ENCODE measurements at places on chromosomes 6 and 20.

- no peak for DNase-seq
Observed at GRCh38 chr6:89221971-89222711, 5.0 kb upstream of the GABRR1 start.

- DNase-seq, result no peak
Observed at GRCh38 chr6:9461188-9461587, 953.7 kb downstream of the TFAP2A start.

- DNase-seq, result no peak
Observed at GRCh38 chr20:32368925-32369324, 10.8 kb downstream of the ASXL1 start.

DNA sequence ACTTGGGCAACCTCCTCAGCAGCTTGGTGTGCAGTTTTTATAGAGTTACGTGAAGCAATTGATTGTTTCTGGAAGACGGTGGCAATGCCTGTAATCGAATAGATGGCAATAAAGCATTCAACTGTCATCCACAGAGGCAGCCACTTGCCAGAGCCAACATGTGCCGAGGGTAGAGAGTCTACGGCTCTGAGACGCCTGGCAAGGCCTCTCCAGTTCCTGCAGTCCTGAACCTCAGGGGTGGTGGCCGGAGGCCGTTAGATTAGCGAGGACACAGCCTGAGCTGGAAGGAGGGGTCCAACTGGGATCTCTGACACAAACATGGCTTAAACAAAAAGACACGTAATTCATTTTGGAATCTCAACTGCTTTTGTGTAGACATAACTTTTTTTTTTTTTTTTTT, 775 bp upstream of the TTLL2 start:
- DNase-seq, result no peak

DNA sequence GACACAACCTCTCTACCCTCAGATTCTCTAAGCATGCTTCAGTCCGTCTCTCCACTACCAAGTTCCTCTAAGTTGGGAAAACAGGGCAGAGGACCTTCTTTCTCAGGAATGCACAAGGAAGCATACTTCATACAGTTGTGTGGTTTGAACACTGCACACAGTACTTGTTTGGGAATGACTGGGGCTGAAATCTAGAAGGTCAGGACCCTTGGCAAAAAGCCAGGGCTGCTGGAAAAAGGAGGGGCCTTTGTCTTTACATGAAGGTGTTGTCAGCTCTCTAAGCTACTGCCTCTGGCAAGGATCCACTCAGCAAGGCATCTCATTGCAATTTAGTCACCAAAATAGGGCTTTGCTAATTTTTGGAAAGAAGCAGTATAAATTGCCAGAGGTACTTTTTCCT, 20.7 kb upstream of the HEY2 start:
- no peak for DNase-seq

DNA sequence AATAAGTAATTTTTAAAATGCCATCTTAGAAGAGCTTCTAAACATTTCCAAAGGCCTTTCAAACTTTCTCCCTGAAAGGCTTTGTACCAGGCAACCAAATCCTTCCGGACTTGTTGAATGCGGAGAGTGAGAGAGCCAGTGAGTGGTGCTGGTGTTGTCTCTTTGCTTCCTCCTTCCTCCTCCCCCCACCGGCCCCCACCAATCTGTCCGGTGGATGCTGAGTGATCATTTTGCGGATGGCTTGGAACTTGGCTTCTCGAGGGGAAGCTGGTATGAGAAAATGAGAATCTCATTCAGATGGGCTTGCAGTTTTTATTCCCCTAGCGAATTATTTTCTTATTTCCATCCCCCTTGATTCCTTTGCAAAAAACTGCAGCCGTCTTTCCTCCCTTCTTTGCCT, 97.3 kb downstream of the ANKRD60 start:
- DNase-seq, result no peak

DNA sequence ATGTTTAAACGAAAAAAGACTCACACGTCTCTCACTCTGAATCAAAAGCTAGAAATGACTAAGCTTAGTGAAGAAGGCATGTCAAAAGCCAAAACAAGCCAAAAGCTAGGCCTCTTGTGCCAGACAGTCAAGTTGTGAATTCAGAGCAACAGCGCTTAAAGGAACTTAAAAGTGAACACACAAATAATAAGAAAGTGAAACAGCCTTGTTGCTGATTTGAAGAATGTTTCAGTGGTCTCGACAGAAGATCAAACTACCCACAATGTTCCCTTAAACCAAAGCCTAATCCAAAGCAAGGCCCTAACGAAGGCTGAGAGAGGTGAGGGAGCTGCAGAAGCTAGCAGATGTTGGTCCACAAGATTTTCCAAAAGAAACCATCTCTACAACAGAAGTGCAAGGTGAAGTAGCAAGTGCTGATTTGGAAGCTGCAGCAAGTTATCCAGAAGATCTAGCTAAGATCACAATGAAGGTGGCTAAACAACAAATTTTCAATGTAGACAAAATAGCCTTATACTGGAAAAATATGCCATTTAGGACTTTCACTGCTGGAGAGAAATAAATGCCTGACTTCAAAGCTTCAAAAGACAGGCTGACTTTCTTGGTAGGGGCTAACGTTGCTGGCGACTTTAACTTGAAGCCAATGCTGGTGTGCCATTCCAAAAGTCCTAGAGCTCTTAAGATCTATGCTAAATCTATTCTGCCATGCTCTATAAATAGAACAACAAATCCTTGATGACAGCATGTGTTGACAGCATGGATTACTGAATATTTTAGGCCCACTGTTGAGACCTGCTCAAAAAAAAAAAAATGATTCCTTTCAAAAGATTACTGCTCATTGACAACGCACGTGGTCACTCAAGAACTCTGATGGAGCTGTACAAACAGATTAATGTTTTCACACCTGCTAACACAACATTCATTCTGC, 40.3 kb downstream of the SEC63 start:
- no peak for DNase-seq

GRCh38 chr20:37502654-37503053, 18.4 kb upstream of the NNAT start:
- no peak for DNase-seq

DNA sequence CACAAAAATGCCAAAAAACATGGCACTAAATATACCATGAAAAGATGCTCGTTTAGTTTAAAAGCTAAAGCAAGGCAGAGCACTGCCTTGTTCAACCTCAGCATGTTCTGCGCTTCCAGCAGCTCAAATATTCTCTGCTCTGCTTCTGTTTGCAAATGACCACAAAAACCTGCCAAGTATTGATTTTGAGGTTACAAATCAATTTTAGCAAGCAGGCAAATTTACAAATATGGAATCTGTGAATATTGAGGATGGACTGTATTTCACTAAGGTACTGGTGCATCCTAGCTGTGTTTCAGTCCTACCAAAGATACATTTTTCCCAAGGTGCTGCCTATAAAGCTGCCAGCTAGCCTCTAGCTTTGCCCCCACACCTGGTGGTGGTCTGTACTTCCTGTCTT, 449.9 kb downstream of the PREX1 start:
- DNase-seq, result no peak

DNA sequence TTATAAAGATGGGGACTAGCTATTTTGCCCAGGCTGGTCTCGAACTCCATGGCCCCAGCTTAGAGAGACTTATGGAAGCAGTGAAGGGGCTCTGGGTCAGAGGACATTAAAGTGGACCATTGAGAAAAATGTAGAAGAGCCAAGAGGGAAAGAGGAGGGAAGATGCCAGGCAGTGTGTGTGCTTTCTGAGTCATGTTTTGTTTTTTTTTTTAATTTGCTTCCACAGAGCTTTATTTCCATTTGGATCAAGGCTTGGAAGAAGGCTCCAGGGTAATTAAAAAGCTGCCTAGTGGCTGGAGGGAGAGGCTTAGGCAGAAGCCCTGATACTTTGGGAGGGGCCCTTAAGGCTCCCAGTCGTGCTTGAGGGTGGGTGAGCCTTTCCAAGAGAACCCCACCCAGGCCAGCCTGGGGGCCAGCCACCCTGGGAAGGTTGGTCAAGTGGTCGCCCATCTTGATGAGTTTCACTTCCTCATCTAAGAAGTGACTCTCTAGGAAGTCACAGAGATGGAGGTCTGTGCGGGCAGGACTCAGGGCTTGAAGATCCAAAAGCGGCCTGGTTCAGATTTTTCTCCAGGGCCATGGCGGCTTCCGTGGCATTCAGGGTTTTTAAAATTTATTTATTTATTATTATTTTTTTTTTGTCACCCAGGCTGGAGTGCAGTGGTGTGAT, 3.0 kb upstream of the ZNF335 start:
- no peak for DNase-seq

DNA sequence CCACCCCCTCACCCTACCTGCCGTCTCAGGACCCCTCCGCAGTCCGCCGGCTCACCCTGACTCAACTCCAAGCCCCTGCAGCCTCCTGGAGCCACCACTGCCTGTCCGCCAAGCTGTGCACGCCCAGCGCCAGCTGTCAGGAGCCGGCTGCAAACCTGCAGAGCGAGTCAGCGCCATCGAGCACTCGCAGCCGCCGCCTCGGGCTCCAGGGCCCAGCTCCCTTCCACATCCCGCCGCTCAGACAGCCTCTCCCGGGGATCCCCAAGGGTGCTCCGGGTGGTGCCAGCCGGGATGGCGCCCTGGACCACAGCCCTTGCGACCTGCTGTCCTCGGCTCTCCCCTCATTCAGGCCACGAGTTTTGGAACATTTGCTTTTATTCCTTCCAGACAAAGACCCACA, 4.3 kb downstream of the TNNC2 start:
- DNase-seq, result no peak

DNA sequence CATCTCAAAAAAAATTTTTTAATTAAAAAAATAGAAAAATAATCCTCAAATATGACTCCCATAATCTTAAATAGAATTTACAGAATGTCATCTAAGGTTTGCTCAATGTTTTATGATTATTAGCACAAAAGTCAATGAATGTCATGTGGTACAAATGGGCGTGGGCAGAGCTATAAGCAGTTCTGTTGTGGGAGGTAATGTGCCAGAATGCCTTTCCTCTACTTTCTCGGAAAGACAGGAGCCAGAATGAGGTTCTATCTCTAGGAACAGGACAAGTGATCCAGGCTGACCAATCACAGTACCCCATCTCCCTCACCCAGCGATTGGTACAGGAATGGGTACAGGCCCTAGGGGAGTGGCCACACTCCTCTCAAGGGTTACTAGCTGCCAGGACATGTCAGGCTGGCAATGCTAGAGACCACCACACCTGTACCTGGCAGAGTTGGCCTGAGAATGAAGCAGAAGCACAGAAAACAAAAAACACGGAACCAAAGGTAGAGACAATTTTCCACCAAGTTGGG, 15.1 kb downstream of the RALGAPA2 start:
- DNase-seq, result no peak

GRCh38 chr20:50378170-50379000, 131.8 kb upstream of the PTPN1 start:
- no peak for DNase-seq

DNA sequence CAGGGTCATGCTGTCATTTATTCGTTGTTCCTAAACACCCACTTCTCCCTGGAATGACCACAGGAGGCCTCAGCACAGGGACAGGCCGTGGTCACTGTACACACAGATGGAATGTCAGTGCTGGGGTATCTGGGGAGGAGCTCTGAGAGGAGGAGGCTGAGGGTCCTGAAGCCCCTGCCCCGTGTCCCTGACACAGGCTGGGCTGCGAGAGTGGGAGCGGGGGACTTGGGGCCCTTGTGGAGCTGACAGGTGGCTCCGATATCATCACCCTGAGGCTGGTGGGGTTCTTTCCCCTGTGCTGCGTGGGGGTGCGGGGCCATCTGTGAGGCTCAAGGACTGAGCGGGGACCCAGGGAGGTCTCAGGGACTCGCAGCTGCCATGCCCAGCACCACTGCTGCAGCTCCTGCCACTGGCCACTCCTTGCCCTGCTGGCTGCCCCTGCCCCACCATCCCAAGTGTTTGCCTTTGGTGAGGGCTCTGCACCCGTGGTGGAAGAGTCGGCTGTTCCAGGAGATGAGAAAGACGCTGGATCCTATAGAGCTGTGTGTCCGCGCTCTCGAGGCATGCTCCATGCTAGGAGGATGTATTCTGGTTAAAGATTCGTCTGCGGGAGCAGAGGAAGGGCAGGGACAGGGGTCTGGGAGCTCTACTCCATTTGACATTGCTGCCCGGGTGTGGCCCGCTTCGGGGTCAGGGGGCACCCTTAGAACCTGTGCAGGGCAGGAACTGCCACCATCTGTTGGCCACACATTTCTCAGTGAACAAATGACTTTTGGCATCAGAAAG, 18.9 kb downstream of the NPEPL1 start:
- no peak for DNase-seq

DNA sequence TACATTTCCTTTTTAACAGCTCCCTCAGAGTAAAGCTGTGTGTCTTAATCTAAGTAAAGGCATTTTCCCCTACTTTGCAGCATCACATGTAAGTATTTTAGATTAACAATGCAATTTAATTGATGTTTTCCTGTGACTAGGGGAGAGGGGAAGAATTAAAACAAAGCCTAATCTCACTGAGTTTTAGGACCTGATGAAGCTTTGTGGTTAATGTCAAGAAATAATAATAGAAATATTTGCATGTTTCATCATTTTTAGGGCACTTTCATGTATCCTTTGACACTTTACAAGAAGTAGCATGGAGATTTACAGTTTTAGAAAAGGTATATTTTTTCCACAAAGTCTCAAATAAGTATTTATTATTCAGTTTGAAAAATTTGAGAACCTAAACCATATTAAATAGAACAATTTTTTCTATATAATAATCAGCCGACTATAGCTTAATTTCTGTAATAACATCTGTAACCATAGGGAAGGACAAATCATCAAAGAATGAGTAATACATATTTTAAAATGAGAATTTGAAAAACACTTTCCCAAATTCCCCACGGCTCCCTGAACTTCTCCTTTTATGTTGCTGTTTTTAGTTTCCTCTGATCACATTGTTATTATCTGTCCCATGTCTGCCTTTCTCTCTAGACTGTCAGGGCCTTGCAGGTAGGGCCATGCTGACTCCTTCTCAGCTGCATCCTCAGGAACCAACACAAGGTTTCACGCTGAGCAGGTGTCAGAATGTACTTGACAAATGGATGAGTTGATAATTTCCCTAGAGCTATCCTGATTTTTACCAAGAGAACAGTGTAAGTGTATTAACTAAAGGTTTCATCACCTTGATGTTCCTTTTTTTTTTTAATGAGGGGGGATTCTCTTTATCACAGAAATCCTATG, 338.1 kb downstream of the SYNE1 start:
- no peak for DNase-seq

- no peak for DNase-seq
Observed at GRCh38 chr6:3753228-3753835, 1.8 kb upstream of the PXDC1 start.

- no peak for DNase-seq
Observed at GRCh38 chr6:158002249-158002950, 20.7 kb downstream of the SYNJ2 start.

GRCh38 chr6:15510536-15511247, 152.1 kb downstream of the DTNBP1 start:
- no peak for DNase-seq

GRCh38 chr20:37360391-37361115, 14.6 kb downstream of the SRC start:
- DNase-seq, result no peak
